ENCODE measurements at places on chromosomes 16 and 17. TPM values are rescaled to one million over a fixed set of nuclear protein-coding genes. Genes with fewer than 3 reads are reported as not detected.
A peak's percentile ranks its signal among the peaks of the same experiment; 100 is the strongest.

DNA sequence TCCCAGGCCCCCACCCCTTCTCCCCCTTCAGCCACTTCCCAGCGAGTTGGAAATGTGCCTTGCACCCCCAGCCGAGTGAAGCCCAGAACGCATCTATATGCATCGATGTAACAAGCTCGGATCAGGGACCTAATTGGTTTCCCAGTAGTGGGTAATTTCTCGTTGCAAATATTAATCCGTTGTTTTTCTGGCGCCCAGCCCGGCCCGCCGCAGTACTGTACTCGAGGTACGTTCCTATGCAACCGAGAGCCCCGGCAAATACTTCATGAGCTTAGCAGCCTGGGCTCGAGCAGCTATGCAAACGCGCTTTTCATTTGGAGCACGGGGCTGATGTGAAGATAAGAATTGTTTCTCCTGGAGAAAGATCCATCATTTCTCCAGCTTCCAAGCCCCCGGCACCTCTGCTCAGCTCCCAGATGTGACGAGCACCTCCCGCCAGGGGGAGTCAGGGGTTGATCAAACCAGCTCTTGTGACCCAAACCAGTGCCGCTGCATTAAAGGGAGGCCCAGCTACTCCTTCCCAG is 229.8 kb downstream of the KATNIP start:
- DNase-seq = peak; percentile 12

DNA sequence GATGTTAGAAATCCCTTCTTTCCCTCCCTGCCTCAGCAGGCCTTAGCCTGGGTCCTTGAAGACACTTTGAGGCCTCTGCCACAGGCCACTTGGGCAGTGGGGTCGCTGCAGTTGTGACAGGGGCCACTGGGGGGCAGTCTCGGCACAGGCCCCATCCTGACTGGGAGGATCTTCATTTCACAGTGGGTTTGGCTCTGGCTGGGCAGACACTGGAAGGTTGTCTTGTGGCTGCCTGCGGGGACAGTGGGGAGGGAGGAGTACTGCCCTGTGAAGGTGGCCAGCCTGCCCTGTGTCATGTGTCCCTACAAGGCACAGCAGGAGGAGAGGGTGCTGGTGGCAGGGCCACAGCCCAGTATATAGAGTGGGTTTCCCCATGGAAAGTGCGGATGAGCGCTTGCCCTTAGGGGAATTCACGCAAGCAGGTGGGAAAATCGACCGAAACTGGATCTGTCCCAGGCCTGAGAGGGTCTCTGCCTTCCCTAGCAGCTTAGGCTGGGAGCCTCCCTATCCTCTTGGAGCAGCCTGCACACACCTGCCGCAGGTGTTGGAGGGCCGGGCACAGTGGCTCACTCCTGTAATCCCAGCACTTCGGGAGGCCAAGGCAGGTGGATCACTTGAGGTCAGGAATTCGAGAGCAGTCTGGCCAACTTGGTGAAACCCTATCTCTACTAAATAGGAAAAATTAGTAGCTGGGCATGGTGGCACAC is 28.8 kb downstream of the GINS2 start:
- peak; percentile 36 for DNase-seq

DNA sequence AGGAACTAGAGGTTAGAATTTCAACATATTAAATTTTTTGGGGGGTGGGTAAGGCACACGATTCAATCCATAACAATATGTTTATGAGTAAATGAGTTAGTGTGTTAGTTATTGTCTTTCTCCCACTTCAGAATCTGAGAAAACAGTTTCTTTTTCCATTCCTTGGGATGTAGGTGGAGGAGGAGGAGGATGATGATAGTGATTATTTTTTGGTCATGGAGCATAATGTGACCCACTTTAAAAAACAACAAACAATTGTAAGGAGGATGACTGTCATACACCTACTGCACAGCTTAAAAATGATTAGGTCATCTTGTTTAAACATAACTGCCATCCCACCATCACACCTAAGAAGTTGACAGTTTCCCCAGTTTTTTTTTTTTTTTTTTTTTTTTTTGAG is 148.7 kb downstream of the CDRT15L2 start:
- no peak for DNase-seq

GRCh38 chr17:42673885-42674754 is 2.7 kb downstream of the PLEKHH3 start:
- peak; percentile 31 for DNase-seq

GRCh38 chr16:17433577-17434451 is 36.9 kb downstream of the XYLT1 start:
- DNase-seq = no peak

CRHR1 gene
- polyA plus RNA-seq = not detected

GRCh38 chr17:60534613-60535157 is 8.6 kb upstream of the APPBP2 start:
- no peak for DNase-seq

GRCh38 chr17:67374329-67375053 is 2.6 kb upstream of the PITPNC1 start:
- peak; percentile 70 for DNase-seq

DNA sequence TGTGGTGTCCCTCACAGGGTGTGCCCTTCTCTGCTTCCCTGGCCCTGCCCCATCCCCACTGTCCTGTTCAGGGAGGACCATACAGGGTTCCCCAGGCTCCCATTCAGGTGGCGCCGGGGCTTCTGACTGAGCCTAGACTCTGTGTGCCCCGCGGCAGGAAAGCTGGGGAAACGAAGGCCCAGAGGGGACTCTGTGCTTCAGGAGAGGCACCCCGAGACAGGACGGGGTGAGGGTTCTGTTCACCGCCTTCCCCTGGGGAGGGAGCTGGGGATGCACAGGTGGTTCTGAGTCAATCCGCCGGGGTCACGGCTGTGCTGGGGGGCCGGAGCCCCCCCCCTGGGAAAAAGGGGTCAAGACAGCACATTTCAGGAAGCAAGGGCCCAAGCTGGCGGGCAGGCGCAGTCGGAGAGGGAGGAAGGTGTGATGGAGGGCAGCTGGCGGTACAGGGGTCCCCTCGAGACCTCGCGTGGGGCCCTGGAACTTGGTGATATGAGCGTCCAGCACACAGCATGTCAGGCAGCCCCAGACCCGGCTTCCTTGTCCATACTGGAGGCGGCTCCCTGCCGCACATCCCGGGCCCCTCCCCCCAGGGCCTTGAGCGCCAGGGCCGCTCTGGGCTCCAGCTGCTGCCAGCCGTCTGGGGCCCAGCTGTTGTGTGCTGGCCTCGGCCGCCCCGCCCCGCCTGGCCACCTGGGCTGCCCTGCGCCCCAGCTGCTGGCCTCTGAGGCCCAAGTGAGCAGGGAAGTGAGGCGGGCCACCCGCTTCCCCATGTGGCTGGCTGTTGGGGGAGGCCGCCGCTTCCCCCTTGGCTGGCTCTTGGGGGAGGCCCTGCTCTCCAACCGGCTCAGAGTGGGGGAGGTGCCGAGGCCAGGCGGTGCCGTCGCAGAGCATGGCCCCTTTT is 5.6 kb upstream of the NOTUM start:
- no peak for DNase-seq

DNA sequence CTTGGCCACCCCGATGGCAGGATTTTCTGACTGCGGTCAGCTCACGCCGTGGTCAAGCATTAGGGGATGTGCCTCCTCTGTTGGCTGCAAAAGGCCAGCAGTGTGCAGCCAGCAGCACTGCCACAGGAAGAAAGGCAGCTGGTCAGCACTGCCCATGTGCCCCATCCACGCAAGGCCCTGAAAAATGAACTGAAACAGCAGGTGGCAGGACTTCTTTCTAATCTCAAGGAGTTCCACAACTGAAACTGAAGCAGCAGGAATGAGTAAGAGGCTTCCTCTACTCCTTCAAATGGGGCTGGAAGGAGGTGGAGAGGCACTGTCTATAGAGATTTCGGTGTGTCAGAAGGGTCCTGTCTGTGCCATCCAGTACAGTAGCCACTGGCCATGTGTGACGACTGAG is 3.2 kb downstream of the ZNF500 start:
- DNase-seq = no peak

KRTAP9-4 gene
- not detected for polyA plus RNA-seq
